RPMI7951 (cell line): ENCODE measurements at places on chromosomes 13 and 19.

- peak; percentile 84 for DNase-seq
Measured at GRCh38 chr13:110012102-110012739, 225.8 kb upstream of the IRS2 start.

- DNase-seq = peak; percentile 46
Measured at GRCh38 chr13:46605825-46606554, 53.0 kb downstream of the LRCH1 start.

- DNase-seq = no peak
Measured at GRCh38 chr19:3707868-3708206, 347 bp upstream of the TJP3 start.

DNA sequence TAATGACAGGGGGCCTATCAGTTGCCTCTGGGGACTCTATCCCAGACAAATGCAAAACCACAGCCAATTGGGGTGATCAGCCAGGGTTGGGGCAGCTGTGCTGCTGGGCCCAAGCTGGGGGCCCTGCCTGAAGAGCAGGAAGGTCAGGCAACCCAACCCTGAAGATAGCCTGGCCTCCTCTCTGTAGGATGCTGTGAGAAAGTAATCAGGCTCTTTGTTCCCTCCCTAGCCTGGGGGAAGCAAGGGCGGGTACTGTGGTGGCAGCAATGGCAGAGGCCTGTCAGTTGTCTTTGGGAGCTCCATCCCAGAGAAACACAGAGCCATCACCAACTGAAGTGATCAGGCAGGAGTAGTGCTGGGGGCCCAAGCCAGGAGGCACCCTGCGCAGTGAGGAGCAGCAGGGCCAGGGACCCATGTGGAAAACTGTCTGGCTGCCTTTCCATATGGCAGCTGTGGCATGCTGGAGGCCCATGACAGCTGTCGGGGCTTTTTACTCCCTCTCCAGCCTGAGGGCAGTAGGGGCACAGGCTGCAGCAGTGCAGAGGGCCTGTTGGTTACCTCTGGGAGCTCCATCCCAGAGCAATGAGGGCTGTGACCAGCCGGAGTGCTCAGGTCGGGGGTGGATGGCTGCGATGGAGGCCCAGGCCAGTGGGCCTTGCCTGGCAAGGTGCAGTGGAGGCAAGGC lies 73.6 kb upstream of the ATP12A start:
- DNase-seq = no peak

GRCh38 chr19:50498219-50499056 lies 12.6 kb downstream of the JOSD2 start:
- DNase-seq = no peak

DNA sequence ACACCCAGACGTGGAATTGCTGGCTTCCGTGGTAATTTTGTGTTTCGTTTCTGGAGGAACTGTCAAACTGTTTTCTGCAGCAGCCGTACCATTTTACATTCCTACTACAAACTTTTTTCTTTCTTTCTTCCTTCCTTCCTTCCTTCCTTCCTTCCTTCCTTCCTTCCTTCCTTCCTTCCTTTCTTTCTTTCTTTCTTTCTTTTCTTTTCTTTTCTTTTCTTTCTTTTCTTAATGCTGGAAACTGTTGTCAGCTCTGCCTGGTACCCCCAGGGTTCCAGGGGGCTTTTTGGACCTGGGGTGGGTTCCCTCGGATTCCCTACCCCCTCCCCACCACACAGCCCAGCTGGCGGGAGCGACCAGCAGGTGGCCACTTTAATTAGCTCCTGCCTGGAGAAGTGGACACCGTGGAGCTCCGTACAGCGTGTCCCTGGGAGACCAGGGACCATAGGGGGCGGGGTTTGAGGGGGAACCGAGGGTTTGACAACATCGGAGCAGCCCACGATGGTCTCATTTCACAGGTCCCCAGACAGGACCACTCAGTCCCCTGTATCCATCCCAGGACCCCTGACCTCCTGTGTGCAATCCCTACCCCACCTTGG lies 24.4 kb downstream of the CELF5 start:
- DNase-seq = no peak
